Activated CD8-positive, alpha-beta memory T cell treated with anti-CD3 and anti-CD28 coated beads, Interleukin-2, amount 10 ng/mL, durations not matched to agents 7 days and 5 days (primary cell): ENCODE measurements at places on chromosomes 6 and 20. TPM values are rescaled to one million over a fixed set of nuclear protein-coding genes. Genes with fewer than 3 reads are reported as not detected.
A peak's percentile ranks its signal among the peaks of the same experiment; 100 is the strongest.

DNA sequence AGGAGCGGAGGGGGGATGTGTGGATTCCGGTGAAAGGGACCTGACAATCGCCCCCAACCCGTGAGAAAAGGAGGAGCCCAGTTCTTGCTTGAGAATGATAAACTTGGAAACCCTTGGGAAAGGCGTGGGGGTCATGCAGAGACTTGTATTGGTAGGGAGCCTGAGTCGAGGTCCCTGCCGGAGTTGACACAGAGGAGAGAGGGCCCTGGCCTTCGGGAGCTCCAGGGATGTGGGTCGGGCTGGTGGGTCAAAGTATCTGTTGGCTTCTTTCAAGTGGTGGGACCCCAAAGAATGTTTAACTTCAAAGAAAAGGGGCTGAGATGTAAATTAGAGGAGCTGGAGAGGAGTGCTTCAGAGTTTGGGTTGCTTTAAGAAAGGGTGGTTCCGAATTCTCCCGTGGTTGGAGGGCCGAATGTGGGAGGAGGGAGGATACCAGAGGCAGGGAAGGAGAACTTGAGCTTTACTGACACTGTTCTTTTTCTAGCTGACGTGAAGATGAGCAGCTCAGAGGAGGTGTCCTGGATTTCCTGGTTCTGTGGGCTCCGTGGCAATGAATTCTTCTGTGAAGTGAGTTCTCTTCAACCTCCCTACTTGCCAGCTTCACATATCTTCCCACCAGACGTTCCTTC is 571 bp downstream of the CSNK2B start:
- no peaks in the 10 kb centered on the region for H3K27me3 ChIP-seq
- peak overlapping the region; percentile 90 for H3K4me3 ChIP-seq
- no peak for DNase-seq
- peak overlapping the region; percentile 95 for H3K27ac ChIP-seq
- peaks cover 53% of the 10 kb centered on the region for H3K4me1 ChIP-seq
- H3K36me3 ChIP-seq: peaks cover 79% of the 10 kb centered on the region

Gene PTCHD4
- not detected for total RNA-seq

- peaks cover 14% of the 10 kb centered on the region for H3K27me3 ChIP-seq
- H3K4me3 ChIP-seq: no peak overlapping the region
- peaks cover 37% of the 10 kb centered on the region for H3K4me1 ChIP-seq
- no peak for DNase-seq
These were observed 48.7 kb upstream of the BTN3A2 start for GRCh38 chr6:26316291-26316690.

GRCh38 chr6:69097948-69098347 is 462.9 kb downstream of the ADGRB3 start:
- no peak overlapping the region for H3K4me3 ChIP-seq
- no peaks in the 10 kb centered on the region for H3K4me1 ChIP-seq
- no peaks in the 10 kb centered on the region for H3K27me3 ChIP-seq
- H3K36me3 ChIP-seq: no peaks in the 10 kb centered on the region
- DNase-seq: no peak

DNA sequence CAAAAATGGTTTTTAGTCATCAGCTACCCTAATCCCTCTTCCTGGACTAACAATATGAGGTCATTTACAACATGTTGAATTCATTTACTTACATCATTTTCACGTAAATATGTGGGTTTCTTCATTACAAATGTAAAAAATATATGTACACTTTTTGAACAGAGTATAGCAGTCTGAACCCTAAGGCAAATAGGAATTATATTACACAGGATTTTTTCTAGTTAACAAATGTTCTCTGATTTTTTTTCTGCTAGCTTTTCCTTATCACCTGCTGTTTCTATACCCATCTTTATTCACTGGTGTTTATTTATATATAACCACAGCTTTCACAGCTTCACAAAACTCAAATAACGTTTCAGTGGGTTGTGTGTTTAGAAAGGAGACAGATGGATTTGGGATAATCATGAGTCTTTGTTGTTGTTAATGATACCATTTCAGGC is 21.0 kb upstream of the CD2AP start:
- no peaks in the 10 kb centered on the region for H3K36me3 ChIP-seq
- no peak for DNase-seq
- H3K27me3 ChIP-seq: peaks cover 5% of the 10 kb centered on the region
- H3K27ac ChIP-seq: no peak overlapping the region
- H3K4me3 ChIP-seq: no peak overlapping the region

- DNase-seq: no peak
- no peak overlapping the region for H3K4me3 ChIP-seq
- H3K4me1 ChIP-seq: no peaks in the 10 kb centered on the region
- peaks cover 31% of the 10 kb centered on the region for H3K27me3 ChIP-seq
These were observed 50.8 kb upstream of the NRN1 start for GRCh38 chr6:6057442-6058053.

- H3K27ac ChIP-seq: no peak overlapping the region
- no peaks in the 10 kb centered on the region for H3K27me3 ChIP-seq
- no peak overlapping the region for H3K4me3 ChIP-seq
- no peaks in the 10 kb centered on the region for H3K36me3 ChIP-seq
- no peaks in the 10 kb centered on the region for H3K4me1 ChIP-seq
These were observed 345.3 kb upstream of the SLC35B3 start for GRCh38 chr6:8780653-8781052.

DNA sequence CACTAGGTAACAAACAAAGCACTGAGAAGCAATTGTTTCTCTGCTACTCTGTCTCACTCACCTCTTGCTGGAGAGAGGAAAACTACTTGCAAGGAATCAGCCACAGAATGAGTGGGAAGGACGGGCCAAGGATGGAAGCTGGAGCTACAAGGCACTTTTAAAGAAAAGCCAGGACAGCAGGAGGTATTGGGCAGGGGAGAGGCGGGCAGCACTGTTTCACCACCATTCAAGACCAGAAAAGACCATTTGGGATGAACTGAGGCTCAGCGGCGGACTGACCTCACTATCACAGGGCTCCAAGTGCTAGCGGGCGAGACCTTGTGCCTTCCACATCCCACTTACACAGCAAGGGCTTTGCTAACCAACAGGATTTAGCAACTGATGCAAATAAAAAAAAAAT is 137.4 kb downstream of the IPCEF1 start:
- no peaks in the 10 kb centered on the region for H3K27me3 ChIP-seq
- no peak overlapping the region for H3K4me3 ChIP-seq
- H3K4me1 ChIP-seq: peaks cover 6% of the 10 kb centered on the region
- no peak for DNase-seq
- peaks cover 33% of the 10 kb centered on the region for H3K36me3 ChIP-seq

- no peak overlapping the region for H3K4me3 ChIP-seq
- peaks cover 17% of the 10 kb centered on the region for H3K4me1 ChIP-seq
- no peaks in the 10 kb centered on the region for H3K36me3 ChIP-seq
- DNase-seq: no peak
These were observed 20.4 kb downstream of the IL20RA start for GRCh38 chr6:137024237-137024990.

DNA sequence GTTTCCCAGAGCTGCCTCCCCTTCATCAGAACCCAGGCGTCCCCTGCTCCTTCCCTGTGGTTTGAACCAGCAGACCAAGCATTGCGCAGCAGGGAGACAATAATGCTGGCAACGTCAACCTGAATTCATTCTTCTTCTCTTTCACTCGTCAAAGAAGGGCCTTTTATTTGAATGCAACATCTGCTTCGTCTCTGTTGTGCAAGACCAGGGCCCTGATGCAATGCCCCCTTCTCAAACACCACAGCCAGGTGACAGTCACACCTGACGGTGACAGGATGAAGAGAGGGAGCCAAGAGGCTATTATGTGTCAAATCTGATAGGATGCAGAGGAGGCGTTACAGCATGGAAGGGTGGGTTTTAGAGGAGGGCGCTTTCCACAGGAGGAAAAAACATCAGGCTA is 8.0 kb downstream of the INSM1 start:
- H3K4me3 ChIP-seq: no peak overlapping the region
- peaks cover 55% of the 10 kb centered on the region for H3K27me3 ChIP-seq
- H3K4me1 ChIP-seq: no peaks in the 10 kb centered on the region
- no peak overlapping the region for H3K27ac ChIP-seq

GRCh38 chr6:13461805-13462204 is 25.6 kb downstream of the GFOD1 start:
- H3K27ac ChIP-seq: no peak overlapping the region
- DNase-seq: no peak
- H3K36me3 ChIP-seq: peaks cover 10% of the 10 kb centered on the region
- H3K27me3 ChIP-seq: no peaks in the 10 kb centered on the region

Gene PTK6
- total RNA-seq: 0.53 TPM

DNA sequence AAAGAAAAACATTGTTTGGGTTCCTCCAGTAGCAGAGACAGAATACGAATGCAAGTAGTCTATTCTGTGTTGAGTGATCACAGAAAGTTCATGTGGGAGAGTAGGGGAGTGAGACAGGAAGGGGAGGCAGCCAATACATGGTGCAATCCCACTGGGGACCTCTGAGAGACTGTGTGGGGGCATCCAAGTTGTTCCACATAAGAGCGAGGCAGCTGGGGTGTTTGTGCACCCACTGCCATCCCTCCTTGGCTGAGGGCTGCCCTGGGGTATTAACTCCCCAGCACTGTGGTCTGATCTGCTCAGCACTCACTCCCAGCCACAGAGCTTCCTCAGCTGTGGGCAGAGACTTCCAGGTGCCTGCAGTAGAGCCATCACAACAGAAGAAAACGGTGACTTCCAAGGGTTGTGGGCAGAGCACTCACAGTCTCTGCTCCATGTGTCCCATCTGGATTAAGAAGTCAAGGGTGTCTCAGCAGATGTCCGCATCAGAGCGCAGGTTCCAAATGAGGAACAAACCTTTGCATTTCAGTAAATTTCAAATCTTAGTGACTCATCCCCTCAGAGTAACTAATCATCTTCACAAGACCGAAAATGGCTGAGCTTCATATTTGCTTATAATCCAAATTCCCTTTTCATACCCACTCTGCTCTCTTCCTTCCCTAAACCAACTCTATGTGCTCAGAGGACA is 101.9 kb upstream of the NAA20 start:
- no peak overlapping the region for H3K27ac ChIP-seq
- DNase-seq: no peak
- no peaks in the 10 kb centered on the region for H3K36me3 ChIP-seq
- no peaks in the 10 kb centered on the region for H3K4me1 ChIP-seq
- peaks cover 5% of the 10 kb centered on the region for H3K27me3 ChIP-seq

Gene RNF182
- total RNA-seq: not detected

- no peaks in the 10 kb centered on the region for H3K36me3 ChIP-seq
- no peak for DNase-seq
- peaks cover 8% of the 10 kb centered on the region for H3K27me3 ChIP-seq
- no peak overlapping the region for H3K27ac ChIP-seq
- H3K4me1 ChIP-seq: no peaks in the 10 kb centered on the region
- H3K4me3 ChIP-seq: no peak overlapping the region
These were observed 66.1 kb downstream of the CD24 start for GRCh38 chr6:106908386-106908840.

GRCh38 chr6:152094992-152095592 is 287.6 kb downstream of the ESR1 start:
- no peak overlapping the region for H3K4me3 ChIP-seq
- peak; percentile 61 for DNase-seq
- H3K27me3 ChIP-seq: no peaks in the 10 kb centered on the region
- peaks cover 11% of the 10 kb centered on the region for H3K4me1 ChIP-seq
- H3K27ac ChIP-seq: no peak overlapping the region
